ENCODE measurements at places on chromosomes 2 and 18.

GRCh38 chr2:169173876-169174275 is 104.5 kb downstream of the DHRS9 start:
- no peak for DNase-seq

- DNase-seq, result no peak
Observed at GRCh38 chr18:63313396-63313917, 6.1 kb downstream of the BCL2 start.

DNA sequence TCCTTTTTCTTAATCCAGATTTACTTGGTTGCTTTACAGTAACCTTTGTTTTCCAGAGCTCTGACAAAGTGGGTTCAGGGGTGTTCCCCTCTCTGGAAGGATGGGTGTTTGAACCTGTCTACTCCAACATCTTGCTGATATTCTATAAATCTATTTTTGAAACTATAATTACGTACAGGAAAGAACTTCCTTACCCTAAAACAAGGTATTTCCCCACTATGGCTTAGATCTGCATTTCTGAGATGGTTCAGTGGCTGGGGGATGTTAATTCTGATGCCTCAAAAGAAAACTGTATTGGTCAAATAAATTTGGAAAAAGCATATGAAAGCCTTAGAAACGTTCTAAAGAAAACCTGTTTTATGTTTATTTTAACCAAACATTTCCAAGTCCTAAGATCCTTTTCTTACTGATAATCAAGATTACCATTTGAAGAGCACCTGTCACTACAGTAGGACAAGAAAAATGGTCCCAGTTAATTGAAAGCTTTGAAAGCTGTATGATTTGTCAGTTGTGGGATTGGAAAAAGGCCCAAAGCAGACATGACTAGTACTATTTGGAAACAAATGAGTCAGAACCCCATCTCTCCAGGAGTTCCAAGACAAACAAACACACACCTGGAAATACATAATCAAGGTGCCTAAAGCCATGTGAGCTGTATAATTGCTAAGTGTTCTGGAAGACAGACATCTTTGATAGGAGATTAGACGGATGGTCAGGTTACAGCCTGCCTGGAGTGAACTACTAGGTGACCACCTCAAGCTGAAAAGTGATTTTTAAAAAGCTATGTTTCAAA is 57.5 kb downstream of the KDM3A start:
- DNase-seq, result no peak

DNA sequence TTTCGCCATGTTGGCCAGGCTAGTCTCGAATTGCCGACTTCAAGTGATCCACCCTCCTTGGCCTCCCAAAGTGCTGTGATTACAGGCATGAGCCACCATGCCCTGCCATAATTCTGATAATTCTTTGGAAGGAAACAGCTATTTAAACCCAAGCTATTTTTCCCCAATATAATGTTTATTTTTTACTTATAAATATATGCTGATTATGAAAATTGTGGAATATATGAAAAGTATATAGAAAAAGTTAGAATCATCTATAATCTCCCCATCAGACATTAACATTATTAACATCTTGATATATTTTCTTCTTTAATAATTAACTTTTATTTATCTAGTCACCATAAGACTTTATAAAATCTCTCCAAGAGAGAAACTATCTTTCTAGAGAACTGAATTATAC is 41.2 kb downstream of the HADHB start:
- DNase-seq, result no peak
